ENCODE measurements at places on chromosomes 11 and 22.

GRCh38 chr11:126791446-126791845 is 209.1 kb downstream of the KIRREL3 start:
- DNase-seq: no peak

DNA sequence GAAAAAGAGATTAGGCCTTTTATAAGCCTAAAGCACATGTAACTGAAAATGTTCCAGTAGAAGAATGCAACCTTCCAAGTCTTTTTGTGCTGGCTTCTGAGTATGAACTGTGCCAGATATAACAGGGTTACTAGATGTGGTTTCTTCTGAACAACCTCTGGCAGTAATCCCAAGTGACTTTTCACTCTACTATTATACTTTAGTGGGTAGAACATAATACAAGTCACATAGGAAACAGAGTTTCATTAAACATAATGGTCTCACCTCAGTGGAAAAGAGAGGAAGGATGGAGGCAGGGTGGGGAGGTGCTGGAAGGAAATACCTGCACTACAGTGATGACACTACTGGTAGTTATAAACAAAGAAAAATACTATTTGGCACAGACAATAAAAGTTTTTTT is 81.3 kb downstream of the PHF21A start:
- no peak for DNase-seq

DNA sequence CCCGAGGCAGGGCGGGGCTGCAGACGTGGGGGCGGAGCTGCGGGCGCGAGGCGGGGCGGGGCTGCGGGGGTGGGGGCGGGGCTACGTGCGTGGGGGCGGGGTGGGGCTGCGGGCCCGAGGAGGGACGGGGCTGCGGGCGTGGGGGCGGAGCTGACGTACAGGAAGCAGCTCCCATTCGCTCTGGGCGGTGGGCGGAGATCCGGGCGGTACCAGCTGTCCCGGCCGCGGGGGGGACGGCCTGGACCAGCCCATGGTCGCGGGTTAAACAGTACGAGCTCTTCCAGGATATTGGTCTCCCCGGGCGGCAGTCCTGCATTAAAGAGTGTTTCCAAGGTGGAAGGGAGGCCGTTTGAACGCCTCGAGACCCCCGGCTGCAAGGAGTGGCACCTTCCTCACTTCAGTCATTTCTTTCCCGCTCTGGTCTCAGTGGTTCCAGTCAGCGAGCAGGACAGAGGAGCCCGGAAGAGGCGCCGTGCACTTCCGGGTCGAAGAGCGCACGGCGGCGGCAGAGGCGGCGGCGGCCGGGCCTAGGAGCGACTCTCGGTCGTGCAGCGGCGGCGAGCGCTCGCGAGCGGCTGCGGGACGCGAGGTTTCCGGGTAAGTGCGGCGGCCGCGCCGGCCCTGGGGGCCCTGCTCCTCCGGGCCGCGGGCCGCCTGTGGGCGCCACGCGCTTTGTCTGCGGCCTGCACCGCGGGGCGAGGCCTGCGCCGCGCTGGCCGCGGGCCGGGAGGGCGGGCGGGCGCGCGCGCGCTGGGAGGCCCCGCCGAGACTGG is at the start of gene PHRF1:
Gene PHRF1, plus strand, starts transcription at position 475 of the 773 bp plus-strand sequence. CDS start 5,043 bp downstream, outside the sequence.
- DNase-seq: peak; percentile 96

DNA sequence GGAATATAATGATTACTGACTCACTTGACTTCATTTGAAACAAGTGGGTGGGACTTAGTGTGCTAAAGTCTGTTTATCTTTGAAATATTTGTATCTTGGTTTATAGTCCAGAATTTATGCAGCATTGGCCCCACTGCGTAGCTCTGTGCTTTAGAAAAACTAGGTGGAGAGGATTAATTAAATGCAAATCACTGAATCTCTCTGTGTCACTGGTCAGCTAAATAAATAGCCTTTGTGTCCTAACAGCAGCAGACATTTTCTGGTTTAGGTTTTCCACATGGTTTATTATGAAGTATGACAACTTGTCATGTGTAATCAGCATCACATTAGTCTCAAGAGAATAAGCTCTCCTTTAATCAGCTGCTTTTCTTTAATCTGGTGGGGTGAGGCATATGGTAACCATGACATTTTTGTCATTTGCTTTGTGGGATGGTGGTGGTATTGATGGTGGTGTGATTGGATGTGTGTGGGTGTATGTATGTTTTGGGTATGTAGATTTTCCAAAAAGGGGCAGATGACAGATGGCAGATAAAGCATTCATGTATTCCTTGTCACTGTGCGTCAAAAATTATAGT is 33.9 kb downstream of the BCL2L13 start:
- DNase-seq: no peak

DNA sequence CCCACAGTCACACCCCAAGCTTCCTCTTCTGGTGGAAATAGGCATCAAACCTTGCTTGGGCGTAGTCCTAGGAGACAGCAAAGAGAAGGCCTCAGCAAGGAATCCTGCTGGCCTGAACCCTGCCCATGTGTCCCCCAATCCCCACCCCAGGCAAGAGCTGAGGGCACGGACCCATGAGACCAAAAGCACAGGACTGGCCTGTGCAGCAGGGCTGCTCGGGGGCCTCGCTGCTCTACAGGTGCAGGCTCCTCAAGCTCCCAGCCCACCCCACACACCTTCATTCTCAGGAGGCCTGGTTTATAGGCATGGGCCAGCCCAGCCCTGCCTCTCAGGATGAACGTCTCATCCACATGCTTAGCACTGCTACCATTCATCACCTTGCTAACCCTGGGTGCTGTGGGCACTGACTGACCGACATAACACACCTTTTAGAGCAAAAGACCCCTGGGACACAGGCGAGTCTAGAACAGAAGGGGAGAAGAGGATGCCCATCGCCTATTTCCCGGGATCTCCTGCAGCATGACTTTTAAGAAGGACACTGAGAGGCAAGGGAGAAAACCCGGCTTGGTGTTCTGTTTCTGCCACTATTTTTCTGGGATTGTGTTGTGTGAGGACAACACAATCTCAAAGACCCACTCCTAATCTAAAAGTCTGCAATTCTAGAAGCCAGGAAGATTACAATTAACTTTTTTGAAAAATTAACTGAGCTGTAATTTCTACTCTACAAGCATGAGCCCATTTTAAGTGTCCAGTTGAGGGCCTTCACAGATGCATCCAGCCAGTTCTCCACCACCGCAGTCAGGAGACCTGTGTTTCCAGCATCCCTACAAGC is 15.4 kb downstream of the TCIRG1 start:
- no peak for DNase-seq

Measured in dermis blood vessel endothelial cell (primary cell).